ENCODE measurements at places on chromosomes 1 and 21.

GRCh38 chr21:26020510-26020909 is 150.1 kb downstream of the APP start:
- DNase-seq, result no peak

- peak; percentile 96 for DNase-seq
Measured at GRCh38 chr1:12618965-12619791, 1.2 kb upstream of the DHRS3 start.

- no peak for DNase-seq
Measured at GRCh38 chr1:15510611-15511405, 13.2 kb downstream of the CASP9 start.

DNA sequence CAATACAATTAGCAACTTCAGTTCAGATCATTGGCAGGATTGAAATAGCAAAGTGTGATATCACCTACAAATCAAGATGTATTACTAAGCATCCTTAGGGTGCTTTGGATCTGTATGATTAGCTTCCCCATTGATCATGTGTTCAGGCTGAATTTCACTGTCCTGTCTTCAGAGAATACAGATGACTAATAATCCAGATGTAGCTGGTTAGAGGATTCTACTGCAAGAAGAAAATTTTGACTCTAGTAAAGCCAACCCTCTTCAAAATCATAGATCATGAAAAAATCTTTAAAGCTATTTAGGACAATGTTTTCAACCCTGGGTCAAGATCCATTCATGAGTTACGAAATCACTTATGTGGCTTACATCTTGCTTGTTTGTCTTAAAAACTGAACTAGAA is 184.4 kb downstream of the PTGER3 start:
- DNase-seq, result no peak

- no peak for DNase-seq
Measured at GRCh38 chr1:91827459-91828321, 58.3 kb downstream of the TGFBR3 start.

Measured in RWPE1 (cell line).